Activated naive CD4-positive, alpha-beta T cell treated with anti-CD3 and anti-CD28 coated beads for 36 hours (primary cell): ENCODE measurements at places on chromosomes 6 and 20.

DNA sequence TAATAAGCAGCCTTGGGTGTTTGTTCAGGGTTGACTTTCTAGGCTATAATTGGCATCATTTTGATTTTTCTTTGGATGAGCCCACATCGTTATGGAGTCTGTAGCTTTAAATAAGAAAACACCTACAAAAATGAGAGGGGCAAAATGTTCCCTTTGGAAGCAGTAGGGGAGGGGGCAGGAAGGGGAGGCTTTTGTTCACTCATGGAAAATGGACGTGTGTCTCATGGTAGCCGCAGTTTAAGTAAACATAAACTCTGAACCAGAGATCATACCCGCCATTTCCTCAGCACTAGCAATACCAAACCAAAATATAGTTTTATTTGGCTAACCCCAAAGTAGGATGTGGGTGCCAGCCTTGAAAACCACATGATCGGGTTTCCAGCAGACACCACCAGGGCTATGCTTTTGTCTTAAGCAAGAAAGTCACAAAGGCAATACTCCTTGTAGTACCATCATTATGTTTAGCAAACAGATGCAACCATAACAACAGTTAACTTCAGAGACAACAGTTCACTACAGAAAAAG, 572.5 kb upstream of the JAG1 start:
- DNase-seq = no peak

DNA sequence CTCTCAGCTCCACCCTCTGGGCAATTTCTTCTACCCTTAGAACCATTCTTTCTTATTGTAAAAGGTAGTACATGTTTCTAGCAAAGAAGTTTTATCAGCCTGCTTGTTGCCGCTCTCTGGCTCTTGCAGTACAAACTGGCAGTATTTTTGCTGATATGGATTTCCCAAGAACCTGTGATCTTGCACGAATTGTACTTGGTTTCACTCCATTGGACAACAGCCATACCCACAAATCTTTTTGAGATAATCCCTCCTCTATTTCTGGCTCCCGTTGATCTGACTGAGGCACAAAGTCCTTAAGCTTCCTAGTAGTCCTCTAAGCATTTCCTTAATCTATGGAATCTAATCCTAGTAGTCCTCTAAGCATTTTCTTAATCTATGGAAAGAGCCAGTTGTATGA, 487.0 kb upstream of the PTCHD4 start:
- no peak for DNase-seq

- no peak for DNase-seq
Measured at GRCh38 chr6:153575528-153575927, 444.4 kb upstream of the RGS17 start.

GRCh38 chr6:1618311-1619097, 8.8 kb downstream of the FOXC1 start:
- DNase-seq = no peak

- DNase-seq = no peak
Measured at GRCh38 chr6:96925290-96925687, 761 bp downstream of the KLHL32 start.

GRCh38 chr6:36510365-36510764, 36.9 kb downstream of the STK38 start:
- no peak for DNase-seq

DNA sequence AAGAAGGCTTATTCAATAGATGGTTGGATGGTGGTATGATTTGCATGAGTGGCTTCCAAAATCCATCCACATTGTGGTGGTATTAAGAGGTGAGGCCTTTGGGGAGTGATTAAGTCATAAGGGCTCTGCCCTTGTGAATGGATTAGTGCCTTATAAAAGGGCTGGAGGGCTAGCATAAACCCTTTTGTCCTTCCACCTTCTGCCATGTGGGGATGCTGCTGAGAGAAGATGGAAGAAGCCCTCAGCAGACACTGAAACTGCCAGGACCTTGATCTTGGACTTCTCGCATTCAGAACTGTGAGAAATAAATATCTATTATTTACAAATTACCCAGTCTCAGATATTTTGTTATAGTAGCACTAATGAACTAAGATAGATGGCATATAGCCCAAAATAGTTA, 27.8 kb upstream of the SRPK1 start:
- peak; percentile 9 for DNase-seq

GRCh38 chr20:58630063-58630462, 21.0 kb upstream of the STX16 start:
- DNase-seq = no peak

DNA sequence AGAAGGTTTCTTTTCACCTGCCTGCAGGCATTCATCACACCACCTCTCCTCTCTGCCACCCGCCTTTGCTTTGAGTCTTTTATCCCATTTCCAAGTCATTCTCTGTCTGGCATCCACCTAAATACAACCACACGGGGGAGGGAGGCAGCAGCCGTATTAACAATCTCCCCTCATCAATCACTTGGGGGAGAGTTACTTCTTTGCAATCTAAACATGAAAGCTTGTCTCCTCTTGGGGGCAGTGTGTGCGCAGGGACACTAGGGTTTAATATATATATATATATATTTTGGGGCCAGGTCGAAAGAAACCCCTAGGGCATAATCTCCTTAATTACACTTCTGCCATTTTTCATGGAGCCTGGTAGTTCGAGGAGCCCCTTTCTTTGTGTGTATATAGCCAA, 214.5 kb downstream of the TSHZ2 start:
- no peak for DNase-seq

- no peak for DNase-seq
Measured at GRCh38 chr6:36459501-36459900, 16.7 kb downstream of the KCTD20 start.

GRCh38 chr6:96582436-96582835, 19.5 kb downstream of the FHL5 start:
- DNase-seq = no peak

- no peak for DNase-seq
Measured at GRCh38 chr6:142026471-142026870, 106.3 kb upstream of the GJE1 start.

- peak; percentile 14 for DNase-seq
Measured at GRCh38 chr6:4801491-4802110, 25.4 kb downstream of the CDYL start.

DNA sequence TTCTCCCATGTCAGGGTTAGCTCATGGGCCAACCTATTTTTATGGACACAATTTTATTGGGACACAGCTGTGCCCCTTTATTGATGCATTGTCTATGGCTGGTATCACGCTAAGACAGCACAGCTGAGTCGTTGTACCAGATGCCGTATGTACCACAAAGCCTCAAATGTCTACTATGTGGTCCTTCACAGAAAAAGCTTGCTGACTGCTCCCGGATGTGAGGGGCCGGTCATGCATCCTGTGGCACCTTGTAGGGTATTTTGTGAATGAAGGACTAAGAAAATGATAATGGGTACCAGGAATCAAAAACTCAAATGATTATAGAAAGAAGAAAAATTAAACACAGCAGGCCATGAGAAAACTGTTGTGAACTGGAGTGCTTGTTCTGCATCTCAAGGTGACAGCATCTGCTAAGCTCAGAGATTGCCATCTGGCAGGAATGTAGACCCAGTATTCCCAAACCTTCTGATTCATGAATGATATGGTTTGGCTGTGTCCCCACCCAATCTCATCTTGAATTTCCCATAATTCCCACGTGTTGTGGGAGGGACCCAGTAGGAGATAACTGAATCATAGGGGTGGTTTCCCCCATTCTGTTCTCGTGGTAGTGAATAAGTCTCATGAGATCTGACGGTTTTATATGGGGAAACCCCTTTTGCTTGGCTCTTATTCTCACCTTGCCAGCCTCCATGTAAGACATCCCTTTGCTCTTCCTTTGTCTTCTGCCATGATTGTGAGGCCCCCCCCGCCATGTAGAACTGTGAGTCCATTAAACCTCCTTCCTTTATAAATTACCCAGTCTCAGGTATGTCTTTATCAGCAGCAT, 248.5 kb downstream of the TSHZ2 start:
- peak; percentile 22 for DNase-seq

DNA sequence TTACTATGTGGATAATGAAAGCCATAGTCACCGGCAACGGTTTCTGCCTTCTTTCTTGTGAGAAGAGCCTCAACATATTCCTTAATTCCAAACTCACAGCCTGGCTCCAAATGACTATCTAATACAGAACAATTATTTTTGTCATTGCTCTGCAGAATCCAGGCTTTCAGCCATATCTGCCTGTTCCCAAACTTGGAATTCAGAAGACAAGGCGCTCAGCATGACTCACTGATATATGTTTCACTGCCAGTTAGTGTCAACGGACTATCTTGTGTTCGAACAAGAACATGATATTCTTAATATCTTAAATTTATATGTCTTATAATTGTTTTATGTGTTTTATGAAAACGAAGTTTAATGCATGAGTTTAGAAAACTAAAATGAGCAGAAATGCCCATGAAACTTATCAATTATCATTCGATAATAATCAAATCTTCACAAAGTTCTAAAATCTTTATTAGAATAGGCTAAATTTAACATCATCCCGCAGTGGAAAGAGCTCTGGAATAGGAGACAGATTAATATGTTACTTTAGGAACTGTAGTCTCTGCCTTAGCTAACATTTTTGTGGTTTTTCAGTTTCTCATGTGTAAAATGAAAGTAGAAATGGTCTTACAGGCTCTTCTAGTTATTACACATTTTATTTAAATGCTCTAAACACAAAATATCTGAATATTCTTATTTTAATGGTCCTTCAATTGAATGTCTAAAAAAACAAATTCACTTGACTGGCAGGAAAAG, 669.3 kb upstream of the GJE1 start:
- no peak for DNase-seq

DNA sequence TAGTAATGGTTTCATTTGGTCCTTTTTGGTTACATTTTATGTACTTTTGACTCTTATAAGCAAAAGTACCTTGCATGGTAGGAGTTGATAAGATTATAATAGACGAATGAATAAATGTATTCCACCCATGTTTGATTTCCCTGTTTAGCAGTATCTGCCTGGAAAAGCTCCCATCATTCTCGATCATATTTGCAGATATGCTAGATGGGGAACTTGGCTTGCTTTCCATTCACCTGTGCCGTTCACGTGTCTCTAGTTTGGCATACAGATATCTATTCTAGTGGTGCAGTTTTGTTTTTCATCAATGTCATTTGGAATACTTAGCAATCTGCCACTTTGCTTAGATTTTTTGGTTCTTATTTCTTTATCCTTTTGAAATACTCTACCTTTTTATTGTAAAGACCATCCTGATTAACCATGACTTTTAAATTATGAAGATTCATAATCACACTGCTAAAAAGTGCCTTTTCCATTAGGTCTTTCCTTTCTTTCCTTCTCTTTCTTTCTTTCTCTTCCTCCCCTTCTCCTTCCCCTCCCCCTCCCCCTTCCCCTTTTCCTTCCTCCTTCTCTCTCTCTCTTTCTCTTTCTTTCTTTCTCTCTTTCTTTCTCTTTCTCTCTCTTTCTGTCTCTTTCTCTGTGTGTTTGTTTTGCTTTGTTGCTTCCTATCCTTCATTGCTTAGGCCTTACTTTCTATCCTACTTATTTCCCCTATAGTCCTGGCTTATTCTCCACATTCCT, 40.4 kb downstream of the ANKS1A start:
- no peak for DNase-seq

DNA sequence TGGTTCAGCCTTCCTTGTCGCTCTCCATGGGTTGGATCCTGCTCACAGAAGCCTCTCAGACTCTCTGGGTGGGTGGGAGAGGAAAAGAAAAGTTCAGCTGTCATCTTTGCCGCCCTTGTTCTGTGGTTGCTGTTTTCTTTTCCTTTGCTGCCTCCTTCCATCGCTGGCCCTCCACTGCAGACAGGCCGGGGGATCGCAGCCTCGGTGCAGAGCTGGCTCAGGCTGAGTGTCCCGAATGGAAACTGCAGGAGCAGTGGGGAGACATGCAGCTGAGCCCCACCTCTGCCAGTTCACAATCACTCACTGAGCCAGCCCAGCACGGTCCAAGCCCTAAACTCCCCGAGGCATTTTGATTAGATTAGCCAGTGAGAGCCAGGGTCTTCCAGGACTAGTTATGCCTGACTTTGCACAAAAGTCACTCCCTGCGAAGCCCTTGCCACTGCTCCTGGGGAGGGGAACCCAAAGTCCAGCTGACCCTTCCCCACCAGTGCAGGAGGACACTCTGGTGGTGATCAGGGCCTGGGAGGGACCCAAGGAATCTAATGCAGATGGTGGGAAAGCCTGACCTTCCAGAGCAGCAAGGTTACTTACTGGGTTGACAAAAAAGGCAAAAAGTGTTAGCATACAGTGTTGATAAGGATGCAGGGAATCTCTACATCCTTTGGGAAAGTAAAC, 14.0 kb downstream of the NRN1 start:
- no peak for DNase-seq

DNA sequence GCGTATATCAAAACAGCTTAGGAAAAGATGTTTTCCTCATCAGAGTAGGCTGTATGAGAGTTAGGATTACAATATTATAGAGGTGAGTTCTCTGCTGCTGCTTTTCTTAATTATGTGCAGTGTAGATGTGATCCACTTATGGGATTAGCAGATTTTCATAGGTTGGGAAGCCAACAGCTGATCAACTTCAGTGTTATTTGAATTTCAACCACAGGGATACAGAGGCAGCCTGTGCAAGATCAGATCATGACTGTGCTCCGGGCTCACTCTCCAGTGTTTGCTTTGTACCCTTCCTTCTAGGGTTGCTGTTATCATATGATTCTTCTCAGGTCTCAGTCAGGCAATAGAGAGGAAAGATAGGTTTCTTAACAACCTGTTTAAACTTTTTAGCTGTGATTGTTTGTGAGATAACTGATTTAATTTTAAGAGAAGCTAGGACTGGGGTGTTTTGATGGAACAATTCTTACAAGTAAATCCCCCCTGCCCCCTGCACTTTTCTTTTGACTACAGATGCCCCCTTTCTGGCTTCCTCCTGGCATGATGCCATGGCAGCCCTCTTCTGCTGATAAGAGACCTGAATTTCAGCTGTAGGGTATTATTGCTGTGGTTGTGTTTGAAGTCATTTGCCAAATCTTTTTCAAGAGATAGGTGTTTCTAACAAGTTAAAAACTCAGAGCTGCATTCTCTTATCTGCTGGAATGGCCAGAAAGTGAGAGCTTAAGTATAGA, 8.5 kb downstream of the RNF8 start:
- DNase-seq = no peak

DNA sequence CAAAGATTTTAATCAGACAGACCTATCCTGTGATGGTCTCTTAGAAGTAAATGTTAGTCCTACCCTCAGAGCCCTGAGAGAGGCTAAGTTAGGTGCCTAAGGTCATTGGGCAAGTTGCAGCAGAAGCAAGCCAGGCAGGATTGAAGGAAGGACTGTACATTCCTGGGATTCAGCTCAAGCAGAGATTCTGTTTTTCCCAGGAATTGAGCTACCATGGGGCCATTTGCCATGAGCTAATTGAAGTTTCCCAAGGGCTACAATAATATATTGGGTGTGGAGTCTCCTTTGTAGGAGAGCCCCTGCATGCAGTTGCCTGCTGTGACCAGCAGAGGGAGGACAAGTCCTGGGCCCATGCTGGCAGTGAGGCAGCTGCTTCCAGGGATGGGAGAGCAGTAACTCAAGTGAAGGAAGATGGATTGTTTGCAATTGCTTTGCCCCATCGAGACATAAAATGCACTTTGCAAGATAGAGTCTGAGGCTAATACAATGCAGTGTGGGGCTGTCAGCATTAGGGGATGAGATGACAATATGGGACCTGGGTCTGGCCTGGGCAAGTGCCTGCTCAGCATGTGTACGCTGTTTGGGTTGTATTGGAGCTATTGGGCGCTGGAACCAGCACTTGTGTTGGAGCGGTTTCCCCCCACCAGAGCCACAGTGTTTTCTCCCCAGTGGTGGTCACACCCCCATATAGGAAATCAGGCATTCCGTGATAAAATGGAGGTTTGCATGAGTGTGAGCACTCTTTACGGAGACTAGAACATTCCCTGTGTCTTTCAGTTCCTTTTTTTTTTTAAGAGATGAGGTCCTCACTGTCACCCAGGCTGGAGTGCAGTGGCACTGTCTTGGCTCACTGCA, 27.9 kb downstream of the DNMT3B start:
- DNase-seq = peak; percentile 86
